ENCODE measurements at places on chromosomes 7 and 10. TPM values are rescaled to one million over a fixed set of nuclear protein-coding genes. Genes with fewer than 3 reads are reported as not detected.

DNA sequence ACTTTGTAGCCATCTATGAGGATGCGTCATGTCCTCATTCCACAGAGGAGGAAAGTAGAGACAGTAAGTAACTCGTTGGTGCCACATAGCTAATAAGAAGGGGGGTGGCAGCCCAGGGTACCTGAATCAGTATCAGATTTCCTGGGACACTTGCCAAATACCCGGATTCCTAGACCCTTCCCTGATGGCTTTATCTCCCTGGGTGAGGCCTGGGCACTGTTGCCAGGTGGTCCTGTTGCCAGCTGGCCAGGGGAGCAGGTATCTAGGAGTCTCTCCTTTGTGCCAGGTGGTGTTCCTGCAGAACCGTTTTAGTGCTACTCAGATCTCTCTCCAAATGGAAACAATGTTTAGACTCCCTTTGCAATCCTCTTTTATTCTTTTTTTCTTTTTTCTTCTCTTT, 12.7 kb downstream of the SLC29A3 start:
- no peak for DNase-seq

- no peak for DNase-seq
Measured at GRCh38 chr10:82887488-82887887, 1012.5 kb downstream of the NRG3 start.

DNA sequence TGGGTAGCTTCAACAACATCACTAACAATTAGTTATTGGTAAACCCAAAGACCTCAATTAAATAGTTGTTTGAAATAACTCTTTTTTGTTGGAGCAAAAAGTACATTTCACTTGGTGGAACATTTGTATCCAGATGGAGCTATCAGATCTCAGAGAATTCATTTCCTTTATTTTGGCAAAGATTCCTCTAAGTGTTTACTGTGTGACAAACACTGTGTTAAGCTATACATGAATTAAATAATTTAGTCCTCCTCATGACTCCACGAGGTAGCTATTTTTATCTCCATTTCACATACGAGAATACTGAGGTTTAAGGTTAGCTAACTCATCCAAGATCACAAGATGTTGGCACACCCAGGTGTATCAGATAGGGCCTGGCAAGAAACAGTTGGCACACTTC, 104.0 kb upstream of the IMMP2L start:
- DNase-seq, result no peak

The PPP1R3C gene
- 0.21 TPM for total RNA-seq

The ITIH2 gene
- not detected for total RNA-seq

The GRM8 gene
- not detected for total RNA-seq

The KCNIP2 gene
- total RNA-seq, result 2.3 TPM

The PTF1A gene
- not detected for total RNA-seq
